Motor neuron (in vitro differentiated cells): ENCODE measurements at places on chromosomes 2 and 18. TPM values are rescaled to one million over a fixed set of nuclear protein-coding genes. Genes with fewer than 3 reads are reported as not detected.

KLHL30 gene
- total RNA-seq = 0.76 and 1.5 TPM in 2 replicates

KLHL14 gene
- 0.29 and 0.30 TPM in 2 replicates for total RNA-seq

DNA sequence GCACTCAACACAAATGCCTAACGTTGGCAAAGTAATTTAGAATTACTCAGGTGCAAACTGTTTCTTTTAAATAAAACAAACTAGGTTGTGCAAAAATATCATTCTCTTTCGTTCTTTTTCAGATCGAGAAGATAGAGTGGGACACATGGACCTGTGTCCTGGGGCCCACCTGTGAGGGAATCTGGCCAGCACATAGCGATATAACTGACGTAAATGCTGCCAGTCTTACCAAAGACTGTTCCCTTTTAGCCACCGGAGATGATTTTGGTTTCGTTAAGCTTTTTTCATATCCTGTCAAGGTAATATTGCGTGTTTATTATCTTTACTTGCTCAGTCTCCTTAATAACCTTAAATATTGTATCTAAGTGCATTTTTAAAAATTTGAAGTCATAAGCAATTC lies 133.6 kb downstream of the RTN4 start:
- no peak for ATAC-seq

- peak; percentile 71 for ATAC-seq
Measured at GRCh38 chr2:232611559-232612218, 21.7 kb upstream of the EFHD1 start.
